CD8-positive, alpha-beta T cell (primary cell): ENCODE measurements at places on chromosomes 3 and 15.

- no peak for DNase-seq
Measured at GRCh38 chr3:118991775-118992174, 42.9 kb downstream of the IGSF11 start.

DNA sequence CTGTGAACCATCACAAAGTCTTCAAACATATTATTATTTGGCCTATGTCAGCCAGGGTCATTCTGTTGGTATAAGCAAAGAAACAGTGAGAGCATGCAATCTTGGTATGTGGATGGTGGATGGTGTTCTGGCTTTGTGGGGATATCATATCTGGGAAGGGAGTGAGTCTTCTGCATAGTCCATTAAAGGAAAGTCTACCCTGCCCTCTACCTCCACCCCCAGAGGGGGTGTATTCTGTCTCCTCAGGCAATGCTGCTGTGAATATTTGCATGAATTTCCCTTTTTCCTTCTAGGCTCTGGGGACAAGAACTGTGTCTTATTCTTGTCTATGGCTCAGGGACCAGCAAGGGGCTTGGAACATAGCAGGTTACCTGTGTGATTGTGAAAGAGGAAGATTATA lies 495.8 kb downstream of the PDCD6IP start:
- DNase-seq = no peak

- DNase-seq = no peak
Measured at GRCh38 chr3:64176461-64176996, 48.7 kb downstream of the PRICKLE2 start.

- no peak for DNase-seq
Measured at GRCh38 chr15:80434926-80435720, 30.9 kb downstream of the ARNT2 start.

DNA sequence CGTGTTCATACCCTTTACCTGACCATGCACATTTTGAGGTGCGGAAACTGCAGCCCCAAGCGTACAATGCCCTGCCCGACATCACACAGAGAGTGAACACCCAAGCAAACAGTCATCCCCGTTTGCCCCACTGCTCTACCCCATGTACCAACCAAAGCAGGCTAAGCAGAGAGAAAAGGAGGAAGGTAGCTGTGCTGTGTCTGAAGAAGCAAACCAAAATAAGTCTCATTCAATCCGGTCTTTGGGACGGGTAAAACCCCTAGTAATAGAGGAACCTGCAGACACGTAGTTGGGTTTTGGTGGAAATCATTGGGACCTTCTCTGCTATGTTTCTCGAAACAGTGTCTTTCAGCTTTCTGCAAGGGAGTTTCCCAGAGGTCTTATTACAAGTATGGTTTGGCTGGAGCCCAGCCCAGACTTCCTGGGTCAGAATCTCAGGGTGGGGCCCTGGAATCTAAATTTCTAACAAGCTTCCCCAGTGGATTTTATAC lies 164.6 kb upstream of the HES1 start:
- DNase-seq = no peak

- no peak for DNase-seq
Measured at GRCh38 chr3:14480207-14481017, 59.7 kb downstream of the GRIP2 start.

DNA sequence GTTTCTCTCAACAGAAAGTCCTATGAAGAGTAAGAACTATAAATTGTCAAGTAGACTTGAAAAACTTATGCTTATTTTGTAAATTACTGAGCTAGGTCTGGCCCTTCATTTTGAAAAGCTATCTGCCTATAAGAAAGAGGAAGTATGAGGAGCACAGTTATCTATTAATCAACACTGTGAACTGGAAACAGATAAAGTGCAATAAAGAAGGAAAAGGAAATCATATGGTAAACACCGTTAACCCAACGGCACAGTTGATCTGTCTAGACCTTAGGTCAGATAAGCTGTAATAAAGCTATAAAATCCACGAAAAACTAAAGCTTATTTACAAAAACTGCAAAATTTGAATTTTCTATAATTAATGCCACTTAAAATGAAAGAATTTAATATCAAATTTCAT lies 242.5 kb downstream of the ZBTB20 start:
- no peak for DNase-seq
